CD8-positive, alpha-beta memory T cell (primary cell): ENCODE measurements at places on chromosomes 11 and 22. TPM values are rescaled to one million over a fixed set of nuclear protein-coding genes. Genes with fewer than 3 reads are reported as not detected.
A peak's percentile ranks its signal among the peaks of the same experiment; 100 is the strongest.

The IFT27 gene
- 9.7 TPM for polyA plus RNA-seq

The TREH gene
- polyA plus RNA-seq = not detected

DNA sequence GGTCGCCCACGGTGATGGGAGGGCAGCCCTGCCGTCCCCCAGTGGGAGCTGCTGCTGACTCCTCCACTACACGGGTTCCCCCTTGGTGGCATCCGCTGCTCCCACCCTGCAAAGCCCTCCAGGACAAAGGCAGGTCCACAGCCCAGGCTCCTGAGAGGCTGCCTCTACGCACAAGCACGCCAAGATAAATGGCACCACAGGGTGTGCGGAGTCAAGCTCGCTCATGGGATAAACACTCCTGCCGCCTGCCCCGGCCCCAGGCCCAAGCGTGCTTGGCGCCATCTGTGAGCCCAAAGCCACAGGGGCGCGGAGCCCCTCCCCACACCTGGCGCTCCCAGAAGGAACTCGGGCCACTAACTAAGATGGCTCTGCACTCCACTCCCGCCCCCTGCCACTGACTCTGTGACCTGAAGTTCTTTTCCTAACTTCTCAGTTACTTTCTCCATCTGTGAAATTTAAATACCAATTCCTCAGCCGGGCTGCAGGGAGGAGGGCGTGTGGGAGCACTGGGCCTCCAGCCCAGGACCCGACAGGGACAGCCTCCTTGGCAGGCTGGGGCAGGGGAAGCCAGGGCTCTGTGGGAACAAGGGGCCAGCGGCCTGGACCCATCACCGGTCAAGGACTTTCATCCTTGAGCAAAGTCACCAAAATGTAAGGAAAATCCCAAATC is 14.9 kb downstream of the EHD1 start:
- H3K36me3 ChIP-seq = peaks cover 16% of the 10 kb centered on the region
- no peak for DNase-seq
- peak overlapping the region; percentile 75 for H3K27ac ChIP-seq
- H3K4me3 ChIP-seq = peak overlapping the region; percentile 66
- H3K27me3 ChIP-seq = no peaks in the 10 kb centered on the region

DNA sequence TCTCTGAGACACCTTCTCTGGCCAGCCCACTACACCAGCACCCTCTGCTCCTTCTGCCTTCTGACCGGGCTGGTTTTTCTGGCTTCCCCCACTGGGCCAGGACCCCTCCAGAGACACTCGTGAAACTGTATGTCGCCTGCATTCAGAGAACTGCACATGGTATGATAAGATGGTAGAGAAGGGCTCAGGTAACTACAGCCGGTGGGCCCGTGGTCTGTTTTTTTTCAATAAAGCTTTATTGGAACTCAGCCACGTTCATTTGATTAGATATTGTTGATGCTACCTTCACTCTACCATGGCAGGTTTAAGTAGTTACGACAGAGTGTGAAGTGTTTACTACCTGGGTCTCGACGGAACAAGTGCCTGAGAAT is 514.0 kb downstream of the TBC1D22A start:
- no peak for DNase-seq
- H3K36me3 ChIP-seq = no peaks in the 10 kb centered on the region
- H3K4me1 ChIP-seq = no peaks in the 10 kb centered on the region
- no peak overlapping the region for H3K4me3 ChIP-seq

- H3K27ac ChIP-seq = no peak overlapping the region
- H3K4me3 ChIP-seq = no peak overlapping the region
- H3K4me1 ChIP-seq = no peaks in the 10 kb centered on the region
- H3K27me3 ChIP-seq = no peaks in the 10 kb centered on the region
Observed at GRCh38 chr22:30837531-30837930, 131.0 kb downstream of the MORC2 start.

DNA sequence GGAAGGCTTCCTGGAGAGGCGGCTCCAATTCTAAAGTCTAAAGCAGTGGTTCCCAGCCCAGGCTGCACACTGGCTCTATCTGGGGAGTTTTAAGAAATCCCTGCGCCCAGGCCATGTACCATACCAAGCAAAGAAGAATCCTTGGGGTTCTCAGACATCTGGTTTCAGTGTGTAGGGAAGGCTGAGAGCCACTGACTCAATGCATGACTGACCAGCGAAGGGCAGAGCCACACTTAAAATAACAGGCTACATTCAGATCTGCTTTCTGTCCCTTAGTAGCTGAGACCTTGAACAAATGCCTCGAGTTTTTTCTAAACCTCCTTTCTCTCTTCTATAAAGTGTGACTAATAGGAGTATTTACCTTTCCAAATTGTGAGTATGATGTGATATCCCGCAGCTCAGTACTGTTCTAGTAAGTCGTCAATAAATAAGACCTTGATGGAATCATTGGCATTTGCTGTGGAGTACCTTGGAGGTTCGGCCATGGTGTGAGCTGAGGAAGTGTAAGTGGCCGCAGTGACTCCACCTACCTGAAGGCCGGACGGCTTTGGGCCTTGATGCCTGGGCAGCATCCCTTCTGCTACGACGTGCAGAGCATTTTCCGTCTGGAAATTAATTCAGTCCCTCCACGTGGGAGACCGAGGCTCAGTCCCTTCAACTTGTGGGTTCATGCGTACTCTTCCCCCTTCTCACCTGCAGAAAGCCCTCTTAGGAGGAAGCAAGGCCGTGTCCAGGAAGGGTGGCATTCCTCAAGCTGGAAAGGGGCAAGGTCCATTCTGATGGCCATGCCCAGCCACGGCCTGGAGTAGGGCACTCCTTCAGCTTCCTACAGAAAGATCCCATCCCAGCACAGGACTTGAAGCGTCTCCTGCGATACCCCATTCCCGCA is 25.1 kb downstream of the GLB1L2 start:
- peaks cover 5% of the 10 kb centered on the region for H3K4me1 ChIP-seq
- no peak overlapping the region for H3K4me3 ChIP-seq
- no peaks in the 10 kb centered on the region for H3K36me3 ChIP-seq
- DNase-seq = no peak
